Stimulated activated CD8-positive, alpha-beta memory T cell treated with anti-CD3 and anti-CD28 coated beads, Interleukin-12 subunit alpha, Interleukin-12 subunit beta, amount 100 ng/mL, for 4 hours (primary cell): ENCODE measurements at places on chromosomes 3 and 15.
A peak's percentile ranks its signal among the peaks of the same experiment; 100 is the strongest.

DNA sequence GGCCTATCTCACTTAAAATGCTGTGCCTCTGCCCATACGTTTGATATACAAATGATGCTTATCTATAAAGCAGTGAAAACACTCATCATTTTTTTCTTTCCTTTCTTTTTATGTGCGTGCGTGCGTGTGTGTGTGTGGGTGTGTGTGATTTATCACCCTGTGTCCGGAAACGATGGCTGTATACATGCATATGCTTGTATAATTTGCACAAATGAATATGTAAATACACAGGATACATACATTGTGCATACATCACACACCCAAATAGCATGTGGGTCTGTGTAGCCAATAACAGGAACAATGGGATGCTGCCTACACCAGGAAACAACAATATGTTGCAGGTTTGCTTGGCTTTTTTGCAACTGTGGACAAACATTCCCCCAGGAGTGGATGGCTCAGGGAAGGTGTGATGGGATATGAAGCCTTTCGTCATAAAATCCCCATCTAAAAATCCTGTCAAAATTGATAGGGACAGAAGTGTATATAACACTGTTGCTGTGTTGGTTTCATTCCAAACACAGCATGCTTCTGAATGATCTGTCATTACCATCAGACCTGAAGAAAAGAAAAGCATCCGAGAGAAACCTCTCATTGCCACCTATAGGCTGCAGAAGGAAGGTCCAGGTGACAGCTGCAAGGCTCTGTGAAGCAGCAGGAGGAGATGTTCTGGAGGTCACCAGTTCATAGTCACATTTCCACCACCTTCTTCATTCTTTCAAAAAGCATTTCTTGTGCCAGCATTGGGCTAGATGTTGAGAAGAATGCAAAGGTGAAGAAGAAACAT, 503.9 kb upstream of the NR2F2 start:
- no peak for DNase-seq

DNA sequence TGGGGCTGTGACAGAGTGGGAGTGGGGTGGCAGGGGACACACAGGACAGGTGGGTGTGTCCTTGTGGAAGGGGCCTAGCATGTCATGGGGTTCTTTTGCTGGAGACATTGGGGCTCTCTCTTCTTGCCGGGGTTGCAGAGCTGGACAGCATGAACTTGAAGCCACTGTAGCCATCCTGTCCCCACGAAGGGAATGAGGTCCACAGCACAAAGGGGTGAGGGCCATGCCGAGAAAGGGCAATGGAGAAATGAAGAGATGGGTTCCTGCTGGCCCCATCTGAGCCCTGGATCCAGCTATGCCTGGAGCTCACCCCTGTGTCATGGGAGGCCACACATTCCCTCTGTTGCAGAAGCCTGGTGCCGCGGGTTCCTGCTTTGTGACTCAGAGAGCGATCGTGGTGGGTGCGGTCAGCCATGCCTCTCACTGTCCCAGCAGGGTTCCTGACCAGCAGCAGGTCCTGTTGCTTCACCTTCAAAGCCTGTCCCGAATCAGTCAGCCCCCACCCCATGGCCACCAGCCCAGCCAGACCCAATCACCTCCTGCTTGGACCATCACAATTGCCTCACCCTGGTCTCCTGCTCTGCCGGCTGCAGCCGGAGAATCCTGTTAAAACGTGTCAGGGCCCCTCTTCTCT, 50.0 kb downstream of the DNAJB8 start:
- DNase-seq = no peak

GRCh38 chr15:55284426-55284825, 5.2 kb downstream of the RAB27A start:
- no peak for DNase-seq

GRCh38 chr3:111081008-111081545, 9.5 kb downstream of the NECTIN3 start:
- no peak for DNase-seq

DNA sequence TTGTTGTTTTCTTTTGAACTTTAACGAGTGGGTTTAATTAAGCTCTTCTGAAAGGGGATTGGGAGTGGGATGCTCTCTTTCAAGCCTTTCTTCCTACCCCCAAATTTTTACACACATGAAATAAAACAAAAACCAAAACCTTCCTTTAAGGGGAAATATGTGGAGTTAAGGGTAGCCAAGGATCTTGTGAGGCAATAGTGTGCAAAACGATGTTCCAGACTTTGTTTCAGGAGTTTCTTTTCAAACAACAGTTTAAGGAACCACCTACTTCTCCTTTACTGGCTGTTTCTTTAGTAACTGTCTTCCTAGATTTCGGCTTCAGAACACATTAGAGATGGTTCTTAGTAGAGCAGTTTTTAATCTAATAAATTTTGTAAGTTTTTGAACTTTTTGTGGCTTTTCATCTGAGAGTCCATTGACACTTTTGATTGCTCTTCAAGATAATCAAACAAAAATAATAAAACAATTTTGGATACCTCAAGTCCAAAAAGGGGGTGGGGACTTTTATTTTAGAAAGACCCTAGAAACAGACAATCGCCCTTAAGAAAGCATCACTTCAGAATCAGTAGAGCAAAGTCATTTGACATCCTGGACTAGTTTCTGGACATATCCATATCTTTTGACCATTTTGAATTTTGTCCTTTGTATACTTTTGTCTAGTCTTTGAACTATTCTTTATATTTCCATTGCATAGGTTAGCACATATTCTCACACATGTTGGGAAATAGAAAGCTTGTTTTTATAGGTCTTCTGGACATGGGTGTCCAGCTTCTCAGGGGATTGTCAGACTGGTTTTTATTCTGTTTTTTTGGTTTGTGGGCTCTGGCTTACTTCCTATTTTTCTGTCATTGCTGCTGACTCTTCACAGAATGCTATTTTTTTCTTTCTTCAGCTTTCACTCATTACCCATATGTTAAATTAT, 6.0 kb downstream of the DIPK2A start:
- no peak for DNase-seq

- no peak for DNase-seq
Measured at GRCh38 chr3:102225407-102226132, 209.2 kb upstream of the ZPLD1 start.

- DNase-seq = no peak
Measured at GRCh38 chr15:79015416-79015815, 70.6 kb upstream of the CTSH start.

GRCh38 chr3:170725285-170725731, 139.4 kb upstream of the SLC7A14 start:
- DNase-seq = no peak

- no peak for DNase-seq
Measured at GRCh38 chr3:36923981-36924743, 20.7 kb downstream of the TRANK1 start.

DNA sequence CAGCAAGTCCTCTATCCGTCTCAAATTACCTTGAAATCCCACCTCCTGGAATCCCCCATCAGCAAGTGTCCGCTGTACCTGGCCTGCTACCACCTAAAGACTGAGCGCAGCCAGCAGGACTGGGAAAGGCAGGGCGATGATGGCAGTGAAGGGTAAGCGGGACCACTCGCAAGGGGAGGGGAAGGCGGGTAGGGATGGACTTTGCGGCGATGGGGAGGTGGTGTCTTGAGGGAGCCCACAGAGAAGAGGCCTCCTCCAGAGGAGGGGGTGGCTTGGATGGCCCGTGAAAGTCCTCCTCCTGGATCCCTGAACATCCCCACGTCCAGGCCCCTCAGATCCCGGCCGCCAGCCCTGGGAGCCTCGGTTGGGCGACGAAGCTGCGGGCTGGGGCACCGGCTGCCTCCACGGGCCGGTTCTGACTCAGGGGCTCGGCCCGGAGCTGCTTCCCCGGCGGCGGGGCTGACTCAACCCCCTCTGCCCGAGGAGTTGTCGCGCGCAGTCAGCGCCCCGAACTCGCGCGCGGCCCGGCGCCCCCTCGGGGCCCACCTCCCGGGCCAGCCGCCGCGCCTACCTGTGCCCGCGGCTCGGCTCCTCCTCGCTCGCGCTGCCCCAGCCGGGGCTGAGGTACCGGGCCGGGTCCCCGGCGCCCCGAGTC, 512 bp downstream of the LARP6 start:
- DNase-seq = peak; percentile 5

- no peak for DNase-seq
Measured at GRCh38 chr15:101357885-101358284, 62.8 kb upstream of the SNRPA1 start.
